ENCODE measurements at places on chromosomes 7 and 10. TPM values are rescaled to one million over a fixed set of nuclear protein-coding genes. Genes with fewer than 3 reads are reported as not detected.

GRCh38 chr10:120458432-120458831 lies 1.4 kb downstream of the PLPP4 start:
- DNase-seq, result no peak

DNA sequence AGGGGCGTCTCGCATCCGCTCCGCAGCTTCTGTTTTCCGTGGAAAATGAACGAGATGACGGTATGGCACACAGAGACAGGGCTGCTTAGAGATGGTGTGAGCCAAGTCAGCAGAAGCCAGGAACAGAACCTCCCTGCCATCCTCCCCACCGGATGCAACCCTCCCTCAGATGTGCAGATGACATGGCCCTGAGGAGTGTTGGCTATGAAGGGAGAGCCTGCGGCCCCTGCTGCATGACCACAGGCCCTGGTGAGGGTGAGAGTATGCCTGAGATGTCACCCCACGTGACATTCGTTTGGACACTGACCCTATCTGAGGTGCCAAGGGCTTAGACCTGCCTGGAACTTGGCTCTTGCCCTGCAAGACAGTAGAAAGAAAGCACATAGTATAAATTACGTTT lies 29.4 kb downstream of the WIPF3 start:
- no peak for DNase-seq

- no peak for DNase-seq
These were observed 13.4 kb upstream of the TES start for GRCh38 chr7:116196947-116197346.

DNA sequence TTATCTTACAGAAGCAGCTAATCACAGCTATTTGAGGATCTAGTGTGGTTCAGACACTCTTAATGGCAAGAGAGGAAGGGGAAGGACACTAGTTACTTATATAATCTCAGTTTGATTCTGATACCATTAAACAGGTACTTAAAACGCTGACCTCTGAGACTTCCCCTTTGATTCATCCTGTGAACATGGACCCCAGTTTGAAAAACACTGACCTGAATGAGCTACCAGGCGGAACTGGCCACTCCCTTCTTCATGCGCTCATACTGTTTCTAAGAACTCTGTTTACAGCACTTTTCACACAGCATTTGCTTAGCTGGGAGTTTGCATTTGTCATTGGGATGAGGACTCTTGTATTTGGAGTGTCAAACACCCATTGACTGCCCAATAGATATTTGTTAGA lies 45.7 kb downstream of the BEND7 start:
- no peak for DNase-seq

GRCh38 chr10:89428877-89429276 lies 14.5 kb downstream of the IFIT5 start:
- no peak for DNase-seq

DNA sequence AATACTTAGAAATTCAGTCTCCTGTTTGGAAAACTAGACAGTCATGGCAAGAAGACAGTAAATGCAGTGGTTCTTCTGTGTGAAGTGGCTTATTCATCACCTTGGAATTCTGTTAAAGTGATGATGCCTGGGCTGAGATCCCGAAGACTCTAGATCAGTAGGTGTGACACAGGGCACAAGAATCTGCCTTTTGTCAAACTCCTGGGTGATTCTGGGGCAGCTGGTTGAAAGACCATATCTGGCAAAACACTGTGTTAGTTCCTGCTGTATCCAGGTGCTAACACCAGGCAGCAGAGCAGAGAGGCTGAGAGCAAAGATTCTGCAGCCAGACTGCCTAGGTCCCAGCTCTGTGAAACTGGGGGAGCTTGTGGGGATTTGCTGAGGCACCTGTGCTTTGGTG lies 26.5 kb downstream of the MRC1 start:
- DNase-seq, result no peak

The AEBP1 gene
- 9.4 TPM for total RNA-seq

DNA sequence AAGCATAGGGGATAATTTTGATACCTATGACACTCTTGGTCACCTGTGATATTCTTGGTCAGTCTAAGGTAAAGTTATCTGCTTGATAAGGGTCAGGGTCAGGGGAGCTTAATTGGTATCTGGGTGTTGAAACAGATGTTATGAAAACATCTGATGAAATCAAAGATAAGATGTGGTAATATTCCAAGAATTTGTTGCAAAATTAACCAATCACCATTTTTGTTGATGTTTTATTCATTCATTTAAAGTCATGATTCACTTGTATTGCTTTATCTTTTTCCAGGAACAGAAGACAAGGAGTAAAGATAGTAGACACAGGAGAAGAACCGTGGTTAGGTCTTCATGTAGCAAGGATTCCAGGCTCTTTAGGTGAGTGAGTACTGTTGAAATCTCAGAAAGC lies 103.1 kb downstream of the SEMA3C start:
- no peak for DNase-seq

The TRIM50 gene
- total RNA-seq, result not detected

DNA sequence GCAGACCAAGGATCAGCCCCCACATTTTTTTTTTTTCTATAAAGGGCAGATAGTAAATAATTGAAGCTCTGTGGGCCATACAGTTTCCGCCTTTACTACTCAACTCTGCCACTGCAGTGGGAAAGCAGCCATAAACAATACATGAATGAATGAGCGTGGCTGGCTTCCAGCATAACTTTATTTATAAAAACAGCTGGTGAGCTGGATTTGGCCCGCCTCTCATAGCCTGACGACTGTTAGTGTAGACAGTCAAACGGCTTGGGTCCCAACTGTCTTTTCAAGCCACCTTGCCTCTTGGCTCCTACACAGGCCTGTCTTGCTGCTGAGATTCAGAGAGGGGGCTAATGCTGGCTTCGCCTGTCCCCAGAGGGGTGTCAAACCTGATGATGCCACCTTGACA lies 169.8 kb upstream of the GPR26 start:
- DNase-seq, result no peak

GRCh38 chr10:97882142-97883091 lies 32.8 kb downstream of the GOLGA7B start:
- DNase-seq, result no peak

The ZP3 gene
- 0.20 TPM for total RNA-seq

DNA sequence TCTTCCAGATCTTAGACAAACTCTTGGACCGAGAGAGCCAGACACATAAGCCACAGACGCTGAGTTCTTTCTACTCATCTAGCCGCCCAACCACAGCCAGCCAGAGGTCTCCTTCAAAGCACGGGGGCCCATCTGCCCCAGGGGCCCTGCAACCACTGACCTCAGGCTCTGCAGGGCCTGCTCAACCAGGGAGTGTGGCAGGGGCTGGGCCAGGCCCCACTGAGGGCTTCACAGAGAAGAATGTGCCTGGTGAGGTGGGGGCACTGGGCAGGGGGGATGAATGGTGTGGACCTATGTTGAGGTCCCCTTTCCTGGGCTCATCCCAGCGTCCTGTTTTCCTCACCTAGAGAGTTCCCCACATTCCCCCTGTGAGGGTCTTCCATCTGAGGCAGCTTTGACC lies 11.4 kb downstream of the ZSWIM8 start:
- DNase-seq, result no peak

DNA sequence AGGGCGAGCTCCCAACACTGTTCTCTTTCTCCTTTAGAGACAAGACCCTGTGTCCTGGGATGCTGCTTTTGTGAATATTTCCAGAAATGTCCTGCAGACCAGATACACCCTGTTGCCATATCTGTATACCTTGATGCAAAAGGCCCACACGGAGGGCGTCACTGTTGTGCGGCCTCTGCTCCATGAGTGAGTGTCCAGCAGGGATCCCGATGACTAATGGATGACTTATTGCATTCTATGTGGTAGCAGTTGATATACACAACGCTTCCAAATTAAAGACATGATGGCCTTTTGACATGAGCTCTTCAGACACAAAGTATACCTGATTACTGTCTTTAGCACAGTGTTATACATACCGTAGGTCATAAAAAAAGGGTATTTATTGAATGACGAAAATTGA lies 45.0 kb upstream of the MGAM2 start:
- no peak for DNase-seq
